Kasumi-1 (cell line): ENCODE measurements at places on chromosomes 13 and 19.

GRCh38 chr13:95150555-95150954 is 150.7 kb downstream of the ABCC4 start:
- no peak for DNase-seq

- peak; percentile 11 for DNase-seq
These were observed 64.0 kb downstream of the RXFP2 start for GRCh38 chr13:31803311-31803710.

GRCh38 chr13:82698941-82699340 is 1183.3 kb downstream of the SLITRK1 start:
- no peak for DNase-seq

- peak; percentile 30 for DNase-seq
These were observed 105.3 kb downstream of the SLC10A2 start for GRCh38 chr13:102960959-102961358.

GRCh38 chr19:4057931-4058692 is 8.6 kb downstream of the ZBTB7A start:
- DNase-seq: peak; percentile 36

- no peak for DNase-seq
These were observed 26.0 kb upstream of the GARRE1 start for GRCh38 chr19:34228347-34228746.

GRCh38 chr19:55392820-55393761 is 7.4 kb downstream of the RPL28 start:
- DNase-seq: no peak

- peak; percentile 11 for DNase-seq
These were observed 69.8 kb upstream of the STARD13 start for GRCh38 chr13:33355201-33355895.

DNA sequence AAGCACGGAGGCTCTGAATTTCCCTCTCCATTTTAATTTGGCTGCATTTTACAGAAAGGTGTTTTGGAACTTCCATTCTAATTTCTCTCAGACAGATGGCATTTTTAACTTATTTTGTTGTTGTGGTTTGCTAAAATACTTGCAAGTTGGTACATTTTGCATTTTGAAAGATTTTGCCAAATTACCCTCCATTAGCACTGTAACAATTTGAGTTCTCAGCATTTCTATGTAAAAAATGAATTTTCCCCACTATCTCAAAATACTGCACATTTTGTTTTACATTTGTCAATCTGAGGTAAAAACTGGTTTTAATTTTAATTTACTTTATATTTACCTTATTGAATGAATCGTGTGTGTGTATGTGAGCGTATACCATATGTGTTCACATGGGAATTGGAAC is 7.0 kb upstream of the HNRNPL start:
- DNase-seq: no peak

GRCh38 chr13:99265162-99265800 is 7.1 kb upstream of the GPR18 start:
- no peak for DNase-seq

DNA sequence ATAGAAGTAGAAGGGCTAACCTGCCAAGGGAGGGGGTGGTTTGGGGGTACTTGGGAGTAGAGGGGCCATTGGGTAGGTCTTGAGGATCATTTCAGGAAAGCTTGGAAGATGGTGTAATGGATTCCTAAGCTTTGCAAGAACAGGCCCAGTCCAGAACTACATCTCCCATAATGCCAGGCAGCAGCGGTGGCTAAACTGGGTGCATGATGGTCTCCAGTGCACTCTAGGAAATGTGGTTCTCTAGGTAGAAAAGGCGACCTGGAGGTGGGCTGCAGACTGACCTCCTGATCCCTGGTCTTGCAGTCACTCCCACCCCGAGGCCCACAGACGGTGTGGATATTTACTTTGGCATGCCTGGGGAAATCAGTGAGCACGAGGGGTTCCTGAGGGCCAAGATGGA is 3.8 kb downstream of the APLP1 start:
- no peak for DNase-seq

GRCh38 chr13:62093984-62094780 is 678.5 kb upstream of the PCDH20 start:
- DNase-seq: no peak

DNA sequence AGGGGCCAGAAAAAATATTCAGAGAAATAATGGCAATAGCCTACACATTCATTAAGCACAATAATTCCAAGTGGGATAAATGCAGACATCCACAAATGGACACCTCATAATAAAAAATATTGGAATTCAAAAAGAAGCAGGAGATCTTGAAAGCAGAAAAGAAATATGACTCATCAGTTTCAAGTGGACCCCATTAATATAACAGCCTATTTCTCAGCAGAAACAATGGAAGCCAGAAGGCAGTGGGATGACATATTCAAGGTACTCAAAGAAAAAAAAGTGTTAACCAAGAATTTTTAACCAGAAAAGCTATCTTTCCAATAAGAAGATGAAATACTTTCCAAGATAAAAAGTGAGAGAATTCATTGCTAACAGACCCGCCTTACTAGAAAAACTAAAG is 48.4 kb upstream of the CYP2A13 start:
- no peak for DNase-seq

- no peak for DNase-seq
These were observed 228.3 kb upstream of the IRS2 start for GRCh38 chr13:110014719-110015118.

GRCh38 chr13:91758724-91759123 is 360.3 kb downstream of the GPC5 start:
- no peak for DNase-seq

DNA sequence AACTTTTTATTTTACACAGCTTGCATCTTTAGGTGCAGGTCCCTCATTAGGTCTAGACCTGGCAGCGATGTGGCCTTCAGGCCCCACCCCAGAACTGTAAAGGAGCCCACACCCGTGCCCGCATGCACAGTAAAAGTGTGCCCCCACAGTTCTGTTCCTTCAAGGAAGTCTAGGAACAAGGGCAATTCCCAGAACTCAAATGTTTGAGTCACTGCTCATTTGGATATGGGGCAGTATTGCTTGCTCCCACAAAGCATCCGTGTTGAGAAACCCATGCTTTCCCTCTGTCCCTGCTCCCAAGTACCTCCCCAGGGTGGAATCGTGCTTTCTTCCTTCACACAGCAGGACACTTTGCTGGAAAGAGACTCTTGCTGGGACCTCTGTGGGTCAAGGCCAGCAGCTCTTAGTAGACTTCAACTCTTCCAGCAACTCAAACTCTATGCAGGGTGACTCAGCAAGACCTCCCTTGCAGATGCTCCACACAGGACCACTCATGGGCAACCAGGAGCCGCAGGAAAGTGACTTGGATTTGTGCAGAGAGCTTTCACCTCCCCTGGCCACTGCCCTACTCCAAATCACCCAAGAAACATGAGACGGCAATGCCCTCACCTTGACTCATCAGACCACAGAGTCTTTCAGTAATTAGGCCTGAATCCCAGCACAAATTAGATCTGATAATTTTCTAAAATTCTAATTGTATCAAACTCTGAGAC is 12.3 kb downstream of the SLC7A1 start:
- DNase-seq: no peak

- no peak for DNase-seq
These were observed 262.0 kb downstream of the FOXO1 start for GRCh38 chr13:40404407-40404806.
